ENCODE measurements at places on chromosomes 1 and 21.
A peak's percentile ranks its signal among the peaks of the same experiment; 100 is the strongest.

DNA sequence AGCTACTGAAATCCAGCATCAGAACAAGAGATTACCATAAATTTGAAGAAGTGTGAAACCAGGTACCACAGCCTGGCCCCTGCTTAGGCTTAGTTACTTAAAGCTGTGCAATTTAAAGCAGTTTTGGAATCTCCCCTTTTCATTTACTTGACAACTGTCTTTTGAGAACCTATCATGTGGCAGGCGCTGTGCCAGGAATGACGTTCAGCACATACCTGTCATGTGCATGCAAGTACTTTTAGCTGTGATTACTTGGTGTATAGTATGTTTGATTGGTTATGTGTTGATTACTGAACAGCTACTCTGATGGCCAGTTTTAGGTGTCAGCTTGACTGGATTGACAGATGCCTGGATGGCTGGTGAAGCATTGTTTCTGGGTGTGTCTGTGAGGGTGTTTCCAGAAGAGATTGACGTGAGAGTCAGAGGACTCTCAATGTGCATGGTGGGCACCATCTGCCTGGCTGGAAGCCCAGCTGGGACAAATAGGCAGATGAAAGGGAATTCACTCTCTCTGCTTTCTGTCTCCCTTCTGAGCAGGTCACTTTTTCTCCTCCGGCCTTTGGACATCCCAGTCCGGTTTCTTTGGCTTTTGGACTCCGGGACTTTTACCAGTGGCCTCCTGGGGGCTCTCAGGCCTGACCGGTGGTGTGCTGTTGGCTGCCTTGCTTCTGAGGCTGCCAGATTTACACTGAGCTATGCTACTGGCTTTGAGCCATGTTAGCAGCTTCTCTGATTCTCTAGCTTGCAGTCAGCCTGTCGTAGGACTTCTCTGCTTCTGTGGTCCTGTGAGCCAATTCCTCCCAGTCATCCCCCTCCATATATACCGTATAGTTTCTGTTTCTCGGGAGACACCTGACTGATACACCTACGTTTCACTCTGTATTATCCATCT, 178.0 kb downstream of the RYR2 start:
- no peak for DNase-seq

DNA sequence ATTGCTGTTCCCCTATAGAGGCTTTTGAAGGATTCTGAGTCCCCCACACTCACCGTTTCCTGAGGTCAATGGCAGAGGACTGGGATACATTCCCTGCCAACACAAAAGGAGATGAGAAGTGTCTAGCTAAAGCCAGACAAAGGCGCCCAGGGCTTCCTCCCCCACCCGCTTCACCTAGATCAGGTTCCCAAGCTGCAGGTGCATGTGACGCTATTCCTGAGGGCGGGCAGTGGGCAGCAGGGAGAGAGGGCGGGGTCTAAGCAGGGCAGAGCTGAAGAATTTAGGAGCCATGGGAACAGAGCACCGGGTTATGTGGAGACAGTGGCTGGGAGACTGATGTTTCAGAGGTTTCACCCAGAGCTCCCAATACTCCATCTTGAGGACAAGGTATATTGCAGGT, 6.0 kb upstream of the ARHGEF2 start:
- DNase-seq: no peak

- no peak for DNase-seq
Measured at GRCh38 chr1:66250478-66250877, 283.5 kb upstream of the SGIP1 start.

DNA sequence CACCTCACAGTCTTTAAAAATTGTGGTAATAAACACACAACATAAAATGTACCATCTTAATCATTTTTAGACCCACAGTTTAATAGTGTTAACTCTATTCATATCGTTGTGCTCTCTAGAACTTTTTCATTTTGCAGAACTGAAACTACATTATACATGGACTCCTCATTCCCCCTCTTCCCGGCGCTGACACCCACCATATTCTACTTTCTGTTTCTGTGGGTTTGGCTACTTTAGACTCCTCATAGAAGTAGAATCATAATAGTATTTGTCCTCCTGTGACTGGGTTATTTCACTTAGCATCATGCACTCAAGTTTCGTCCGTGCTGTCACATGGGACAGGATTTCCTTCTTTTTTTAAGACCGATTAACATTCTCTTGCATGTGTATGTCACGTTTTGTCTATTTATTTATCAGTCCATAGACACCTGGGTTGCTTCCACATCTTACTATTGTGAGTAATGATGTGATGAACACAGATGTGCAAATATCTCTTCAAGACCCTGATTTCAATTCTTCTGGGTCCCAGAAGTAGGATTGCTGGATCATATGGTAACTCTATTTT, 62.9 kb upstream of the TMPRSS2 start:
- DNase-seq: no peak

GRCh38 chr1:20640183-20640597, 6.9 kb downstream of the PINK1 start:
- DNase-seq: peak; percentile 78

DNA sequence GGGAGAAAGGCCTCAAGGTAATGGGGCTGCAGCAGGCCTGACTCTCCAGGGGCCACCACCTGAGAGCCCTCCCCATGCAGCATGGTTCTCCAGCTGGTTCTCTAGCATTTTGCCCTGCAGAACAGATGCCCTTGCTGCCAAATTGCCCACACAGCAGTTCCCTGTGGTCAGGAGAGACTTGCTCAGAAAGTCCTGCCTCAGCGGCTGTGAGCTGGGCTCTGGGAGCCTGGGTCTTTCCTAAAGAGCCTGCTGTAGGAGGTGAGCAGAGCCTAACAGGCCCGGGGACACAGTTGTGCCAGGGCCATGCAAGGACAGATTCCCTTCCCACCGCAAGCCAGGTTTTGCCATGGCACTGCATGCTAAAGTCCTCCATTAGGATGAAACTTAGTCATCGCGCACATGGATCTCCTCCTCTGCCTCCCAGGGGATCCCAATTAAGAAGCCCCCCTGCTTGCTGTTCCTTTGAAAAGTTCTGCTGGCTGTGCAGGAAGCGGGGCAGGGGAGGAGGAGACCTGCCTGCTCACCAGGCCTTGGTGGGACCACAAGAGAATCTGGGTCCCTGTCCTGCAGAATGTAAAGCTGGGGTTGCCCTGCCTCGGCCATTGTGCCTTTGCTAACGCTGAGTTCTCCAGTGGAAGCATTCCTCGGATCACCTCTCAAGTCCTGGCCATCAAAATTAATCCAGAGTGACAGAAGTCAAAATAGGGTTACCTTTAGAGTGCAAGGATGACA, 21.4 kb downstream of the TEX35 start:
- no peak for DNase-seq

DNA sequence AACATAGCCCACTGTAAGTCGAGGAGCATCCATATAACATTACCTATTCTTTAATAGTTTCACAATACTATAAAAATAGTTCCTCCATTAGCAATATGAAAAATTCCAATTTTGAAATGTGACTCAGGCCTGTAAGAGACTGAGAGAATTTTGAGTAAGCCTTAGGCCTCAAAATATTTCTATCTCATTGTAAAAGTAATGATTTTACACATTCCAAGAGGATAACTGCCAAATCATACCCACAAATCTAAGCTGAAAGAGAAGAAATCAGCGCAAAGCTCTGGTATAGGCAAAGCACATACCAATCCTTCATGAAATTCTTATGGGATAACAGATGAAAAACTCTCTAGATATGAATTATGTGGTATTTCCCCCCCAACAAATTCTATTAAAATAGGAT, 144.1 kb downstream of the CDC42BPA start:
- DNase-seq: no peak

DNA sequence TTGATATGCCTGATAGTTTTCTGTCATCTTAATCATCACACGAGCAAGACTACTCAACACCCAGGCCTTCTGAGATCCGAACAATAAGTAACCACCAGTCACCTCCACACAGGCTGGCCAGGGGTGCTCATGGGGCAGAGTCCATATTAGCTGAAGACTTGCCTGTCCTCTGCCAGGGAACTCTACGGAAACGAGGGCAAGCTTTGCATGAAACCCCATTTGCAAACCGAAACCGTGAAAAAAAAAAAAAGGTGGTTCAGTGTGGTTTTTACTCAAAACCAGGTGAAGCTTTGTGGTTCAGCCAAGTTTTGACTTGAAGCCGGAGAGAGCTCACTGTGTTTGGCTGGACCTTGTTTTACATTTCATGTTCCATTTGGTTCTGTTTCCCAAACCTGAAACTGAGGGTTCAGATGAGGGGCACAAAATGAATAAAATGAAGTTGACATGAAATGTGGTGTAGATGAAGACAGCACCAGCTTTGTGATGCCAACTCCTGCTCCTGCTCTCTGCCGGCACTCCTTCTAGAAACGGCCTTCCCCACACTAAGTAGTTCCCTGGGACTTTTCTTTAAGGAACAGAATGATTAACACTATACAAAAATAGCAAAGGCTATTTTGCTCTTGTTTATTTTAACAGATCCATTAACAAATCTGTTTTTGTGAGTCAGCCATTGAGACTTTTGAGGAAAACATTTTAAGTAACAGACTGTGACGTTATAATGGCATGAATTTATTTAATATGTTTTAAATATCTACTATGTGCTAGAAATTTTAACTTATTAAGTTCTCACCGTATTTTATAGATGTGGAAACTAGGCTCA, 74.7 kb downstream of the RUNX1 start:
- DNase-seq: peak; percentile 68

GRCh38 chr21:20760221-20760620, 238.0 kb upstream of the NCAM2 start:
- DNase-seq: no peak

- no peak for DNase-seq
Measured at GRCh38 chr1:228867108-228867950, 132.1 kb downstream of the RHOU start.

DNA sequence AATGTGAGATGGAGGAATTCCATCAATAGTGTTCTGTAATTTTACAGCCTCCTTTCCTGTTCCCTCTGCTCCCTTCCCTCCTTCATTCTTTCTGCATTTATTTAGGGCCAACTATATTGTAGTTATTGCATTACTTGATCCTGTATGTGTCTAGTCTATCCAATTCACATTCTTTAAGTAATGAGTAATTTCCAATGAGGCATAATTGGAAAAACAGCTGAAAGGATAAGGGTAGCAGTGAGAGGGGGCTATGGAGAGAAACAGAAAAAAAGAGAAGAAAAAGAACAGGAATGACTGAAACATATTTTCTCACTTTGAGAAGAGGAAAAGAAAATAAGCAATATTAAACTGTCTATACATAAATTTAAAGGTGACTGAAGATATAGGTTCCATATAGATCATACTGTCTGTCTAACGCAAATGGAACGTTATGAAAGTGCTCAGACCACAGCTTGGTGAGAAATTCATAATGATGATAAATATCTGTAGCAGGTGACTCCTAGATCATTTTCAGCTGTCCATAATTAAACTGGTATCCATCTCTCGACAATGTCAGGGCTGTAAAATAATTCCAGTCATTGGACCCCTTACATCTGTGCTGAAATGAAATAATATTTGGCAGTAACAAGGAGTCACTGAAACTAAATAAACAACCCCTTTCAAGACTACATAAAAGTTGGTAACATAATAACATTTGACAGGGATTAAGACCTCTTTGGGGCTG, 61.8 kb downstream of the SPAG17 start:
- DNase-seq: no peak

GRCh38 chr1:209720826-209721225, 16.2 kb downstream of the HSD11B1 start:
- DNase-seq: no peak

GRCh38 chr1:207088701-207089626, at the start of gene C4BPB:
Gene C4BPB, plus strand, starts transcription at chr1:207088860. Its CDS starts 672 bp downstream, at chr1:207089532.
- peak; percentile 32 for DNase-seq

DNA sequence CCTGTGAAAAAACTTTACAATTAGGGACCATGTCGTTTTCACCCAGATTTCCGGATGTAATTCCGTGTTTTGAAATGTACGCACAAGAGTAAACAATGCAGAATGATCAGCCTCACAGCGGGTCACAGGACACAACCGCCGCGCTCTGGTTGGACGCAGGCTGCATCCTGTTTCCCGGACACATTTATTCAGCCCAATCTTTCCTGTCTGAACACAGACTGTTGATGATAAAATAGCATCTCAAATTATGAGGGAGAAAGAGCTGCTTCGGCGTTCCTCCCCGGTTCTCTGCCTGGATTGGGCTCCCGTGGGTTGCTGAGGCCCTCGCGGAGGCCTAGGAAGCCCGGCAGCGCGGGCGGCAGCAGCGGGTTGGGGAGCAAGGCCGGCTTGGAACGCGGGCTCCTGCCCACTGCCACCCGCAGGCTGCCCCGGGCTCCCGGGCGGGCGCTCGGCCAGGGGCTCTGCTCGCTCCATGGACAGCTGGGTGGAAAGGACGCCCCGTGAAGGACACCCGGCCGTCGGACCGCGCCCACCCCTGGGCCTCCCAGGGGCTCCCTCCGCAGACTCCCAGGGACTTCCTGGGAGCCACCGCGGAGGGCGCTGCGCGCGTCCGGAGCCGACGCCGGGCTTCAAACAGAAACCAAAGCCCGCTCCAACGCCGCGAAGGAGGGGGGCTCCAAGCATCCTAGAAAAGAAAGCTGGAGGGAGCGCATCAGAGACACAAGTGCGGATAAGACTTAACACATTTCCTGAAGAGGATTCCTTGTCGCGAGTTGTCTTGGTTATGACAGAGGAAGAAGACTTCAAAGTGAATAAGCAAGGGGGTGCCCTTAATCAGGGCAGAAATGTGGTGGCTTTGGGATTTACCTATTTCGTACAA, 122.3 kb downstream of the ESRRG start:
- DNase-seq: peak; percentile 6

DNA sequence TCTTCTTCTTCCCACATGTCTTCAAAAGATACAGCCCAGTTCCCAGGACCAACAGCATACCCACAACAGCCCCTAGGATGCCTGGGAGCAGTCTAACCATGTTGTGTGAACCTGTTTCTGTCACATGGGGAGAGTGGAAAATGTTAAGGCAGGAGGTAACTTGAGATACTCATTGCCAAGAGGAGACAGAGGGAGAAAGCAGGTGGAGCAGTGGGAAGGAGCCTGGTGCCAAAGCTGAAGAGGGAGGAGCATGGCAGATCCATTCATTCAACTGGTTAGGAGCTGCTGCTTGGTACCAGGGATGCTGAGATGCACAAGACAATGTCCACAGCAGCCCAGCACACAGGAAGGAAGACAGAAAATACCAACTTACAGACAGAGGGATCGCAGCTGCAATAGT, 149.8 kb upstream of the ETV3 start:
- no peak for DNase-seq

- DNase-seq: no peak
Measured at GRCh38 chr1:28159243-28159642, 17.2 kb downstream of the PTAFR start.

DNA sequence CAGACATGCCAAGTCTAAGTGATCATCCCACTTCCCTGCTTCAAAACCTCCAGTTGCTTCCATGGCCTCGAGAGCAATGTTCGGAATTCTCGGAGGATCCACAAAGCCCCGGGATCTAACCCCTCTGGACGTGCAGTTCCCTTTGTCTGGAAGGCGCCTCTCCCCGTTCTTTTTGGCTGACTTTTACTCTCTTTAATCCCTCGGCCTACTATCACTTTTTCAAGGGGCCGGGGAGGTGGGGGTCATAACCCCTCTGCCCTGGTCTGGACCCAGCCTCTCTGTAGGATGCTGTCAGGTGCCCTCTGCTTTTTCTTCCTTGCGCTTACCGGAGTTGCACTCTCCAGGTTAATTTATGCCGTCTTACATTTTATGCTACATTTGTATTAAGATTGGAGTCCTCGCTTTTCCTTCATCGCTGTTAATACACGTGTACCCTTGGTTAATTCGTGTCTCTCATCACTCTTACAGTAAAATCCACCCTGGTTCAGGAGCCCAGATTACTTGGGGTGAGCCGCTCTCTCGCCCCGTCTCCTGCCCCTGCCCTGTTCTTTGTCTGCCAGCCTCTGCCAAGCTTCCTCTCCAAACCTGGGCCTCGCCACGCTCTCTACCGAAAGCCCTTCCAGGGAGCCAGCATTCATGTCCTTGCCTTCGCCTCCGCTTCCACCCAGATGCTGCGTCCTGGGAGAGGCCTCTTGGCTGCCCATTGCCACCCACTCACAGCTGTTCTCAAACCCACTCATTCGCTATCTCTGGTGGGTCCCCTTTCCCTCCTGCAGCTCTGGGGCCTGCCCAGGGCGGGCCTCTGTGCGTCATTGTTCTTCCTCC, 448.6 kb downstream of the CAMTA1 start:
- no peak for DNase-seq
